ENCODE measurements at places on chromosomes 5 and 9.

DNA sequence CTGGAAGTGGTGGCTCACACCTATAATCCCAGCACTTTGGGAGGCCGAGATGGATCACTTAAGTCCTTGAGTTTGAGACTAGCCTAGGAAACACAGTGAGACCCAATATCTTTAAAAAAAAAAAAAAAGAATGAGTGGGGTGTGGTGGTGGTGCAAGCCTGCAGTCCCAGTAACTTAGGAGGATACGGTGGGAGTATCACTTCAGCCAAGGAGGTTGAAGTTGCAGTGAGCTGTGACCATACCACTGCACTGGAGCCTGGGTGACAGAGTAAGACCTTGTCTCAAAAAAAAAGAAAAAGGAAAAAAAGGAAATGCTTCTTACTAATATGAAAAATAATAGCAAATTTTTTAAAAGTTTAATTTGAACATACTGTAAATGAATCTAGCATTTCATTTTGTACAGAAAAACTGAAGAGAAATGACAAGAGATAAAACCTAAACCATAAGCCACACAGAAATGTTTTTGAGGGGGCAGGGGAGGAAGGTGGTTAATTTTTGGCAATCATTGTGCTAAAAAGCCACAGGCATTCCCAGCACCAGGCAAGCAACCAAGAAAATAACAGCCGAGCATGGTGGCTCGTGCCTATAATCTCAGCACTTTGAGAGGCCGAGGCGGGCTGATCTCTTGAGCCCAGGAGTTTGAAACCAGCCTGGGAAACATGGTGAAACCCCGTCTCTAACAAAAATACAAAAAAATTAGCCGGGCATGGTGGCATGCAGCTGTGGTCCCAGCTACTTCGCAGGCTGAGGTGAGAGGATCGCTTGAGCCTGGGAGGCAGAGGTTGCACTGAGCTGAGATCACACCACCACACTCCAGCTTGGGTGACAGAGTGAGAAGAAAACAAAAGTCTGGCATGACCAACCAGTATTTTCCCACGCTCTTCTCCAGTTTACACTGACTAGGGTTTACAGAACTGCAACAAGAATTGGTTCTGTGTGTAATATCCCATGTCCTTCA is 114.5 kb upstream of the NR5A1 start:
- no peak for DNase-seq

GRCh38 chr5:158451203-158451992 is 592.5 kb upstream of the CLINT1 start:
- DNase-seq: peak; percentile 13

- DNase-seq: no peak
These were observed 18.2 kb downstream of the S1PR3 start for GRCh38 chr9:89009546-89009840.

GRCh38 chr9:100346836-100347235 is 5.9 kb downstream of the TEX10 start:
- DNase-seq: no peak

DNA sequence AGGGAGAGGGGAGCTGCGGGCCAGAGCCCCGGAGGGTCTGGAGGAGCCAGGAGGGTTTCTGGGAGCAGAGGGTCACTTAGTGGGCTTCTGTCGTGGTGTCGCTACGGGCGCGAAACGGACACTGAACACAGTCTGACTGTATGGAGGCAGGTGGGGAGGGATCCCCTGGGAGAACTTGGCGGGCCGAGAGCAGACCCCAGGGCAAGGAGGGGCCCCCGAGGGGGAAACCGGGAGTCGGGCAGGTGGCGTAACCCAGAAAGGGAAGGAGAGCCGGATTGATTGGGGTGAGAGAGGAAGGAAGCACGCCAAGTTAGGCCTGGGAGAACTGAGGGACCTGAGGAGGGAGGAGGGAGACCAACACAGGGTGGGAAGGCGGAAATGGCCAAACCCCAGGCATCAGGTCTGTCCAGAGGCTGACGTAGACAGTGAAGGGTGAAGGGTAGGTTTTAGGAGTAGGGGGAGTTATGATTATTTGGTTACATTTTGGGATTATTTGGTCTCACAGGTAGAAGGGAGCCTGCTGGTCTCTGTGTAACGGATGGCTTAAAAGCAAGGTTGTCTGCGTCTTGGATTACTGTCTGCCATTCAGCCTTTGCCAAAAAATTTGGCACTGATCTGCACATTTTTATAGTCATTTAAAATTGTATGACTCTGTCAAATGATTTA is 3.3 kb upstream of the MSMP start:
- DNase-seq: peak; percentile 66

DNA sequence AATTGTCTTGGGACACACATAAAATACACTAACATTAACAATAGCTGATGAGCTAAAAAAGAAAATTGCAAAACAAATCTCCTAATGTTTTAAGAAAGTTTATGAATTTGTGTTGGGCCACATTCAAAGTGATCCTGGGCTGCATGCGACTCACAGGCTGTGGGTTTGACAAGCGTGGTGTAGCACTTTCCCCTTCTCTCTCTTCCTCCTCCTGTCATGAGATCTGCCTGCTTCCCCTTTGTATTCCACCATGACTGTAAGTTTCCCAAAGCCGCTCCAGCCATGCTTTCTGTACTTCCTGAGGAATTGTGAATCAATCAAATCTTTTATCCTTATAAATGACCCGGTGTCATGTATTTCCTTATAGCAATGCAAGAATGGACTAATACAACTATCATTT is 178.0 kb downstream of the TLR4 start:
- DNase-seq: no peak

DNA sequence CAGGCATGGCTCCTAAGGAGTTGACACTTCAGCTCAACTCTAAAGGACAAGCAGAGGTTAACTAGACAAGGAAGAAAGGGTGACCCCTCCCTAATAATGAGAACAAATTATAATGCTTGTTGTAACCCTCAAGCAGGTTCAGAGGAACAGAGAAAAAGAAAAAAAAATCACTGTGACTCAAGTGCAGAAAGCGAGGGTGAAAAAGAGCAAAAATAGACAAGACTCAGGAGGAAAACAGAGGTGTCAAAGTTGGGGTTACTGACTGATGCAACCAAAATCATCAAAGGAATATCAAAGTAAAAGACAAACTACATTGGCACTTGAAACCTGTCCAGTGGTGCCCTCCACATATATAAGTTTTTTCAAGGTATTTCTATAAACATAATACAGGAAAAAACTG is 28.4 kb downstream of the FBXW11 start:
- DNase-seq: no peak

GRCh38 chr5:76641514-76642120 is 18.4 kb upstream of the F2RL2 start:
- peak; percentile 61 for DNase-seq

- DNase-seq: no peak
These were observed 190.1 kb upstream of the TBC1D2 start for GRCh38 chr9:98445576-98445975.

DNA sequence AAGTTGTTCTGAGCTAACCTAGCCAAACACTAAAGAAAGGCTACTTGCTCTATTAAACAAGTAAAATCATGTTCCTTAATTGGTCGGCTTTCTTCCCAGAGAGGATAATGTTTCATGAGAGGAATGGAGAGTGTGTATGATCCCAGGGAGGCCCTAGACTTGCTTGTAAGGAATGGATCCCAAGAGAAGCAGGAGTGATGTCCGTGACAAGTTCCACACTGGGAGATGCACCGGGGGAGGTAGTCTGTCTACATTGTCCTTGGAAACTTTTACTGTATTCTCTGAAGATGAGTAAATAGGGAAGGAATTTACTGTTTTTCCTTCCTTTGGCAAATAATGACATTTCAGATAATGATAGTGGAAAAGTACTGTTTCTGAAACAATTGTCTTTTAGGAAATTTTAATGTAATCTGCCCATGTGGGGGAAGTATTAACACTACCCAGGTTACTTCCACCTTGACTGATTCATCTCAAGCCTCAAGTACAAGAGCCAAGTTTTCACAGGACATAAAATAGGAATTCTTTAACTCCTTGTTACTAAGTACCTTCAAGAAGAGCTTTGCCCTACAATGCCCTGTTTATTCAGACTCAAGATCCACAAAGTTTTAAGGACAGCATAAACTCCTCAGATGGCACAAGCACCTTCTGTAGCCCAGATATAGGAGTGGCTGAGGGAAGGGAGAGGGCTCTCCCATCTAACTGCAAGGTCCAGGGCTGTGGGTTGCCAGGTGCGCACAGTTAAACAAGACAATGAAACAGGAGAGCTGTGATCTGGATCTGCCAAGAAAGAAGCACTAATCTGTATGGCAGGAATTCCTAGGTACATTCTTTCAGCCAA is 152.1 kb downstream of the GNA14 start:
- DNase-seq: no peak

DNA sequence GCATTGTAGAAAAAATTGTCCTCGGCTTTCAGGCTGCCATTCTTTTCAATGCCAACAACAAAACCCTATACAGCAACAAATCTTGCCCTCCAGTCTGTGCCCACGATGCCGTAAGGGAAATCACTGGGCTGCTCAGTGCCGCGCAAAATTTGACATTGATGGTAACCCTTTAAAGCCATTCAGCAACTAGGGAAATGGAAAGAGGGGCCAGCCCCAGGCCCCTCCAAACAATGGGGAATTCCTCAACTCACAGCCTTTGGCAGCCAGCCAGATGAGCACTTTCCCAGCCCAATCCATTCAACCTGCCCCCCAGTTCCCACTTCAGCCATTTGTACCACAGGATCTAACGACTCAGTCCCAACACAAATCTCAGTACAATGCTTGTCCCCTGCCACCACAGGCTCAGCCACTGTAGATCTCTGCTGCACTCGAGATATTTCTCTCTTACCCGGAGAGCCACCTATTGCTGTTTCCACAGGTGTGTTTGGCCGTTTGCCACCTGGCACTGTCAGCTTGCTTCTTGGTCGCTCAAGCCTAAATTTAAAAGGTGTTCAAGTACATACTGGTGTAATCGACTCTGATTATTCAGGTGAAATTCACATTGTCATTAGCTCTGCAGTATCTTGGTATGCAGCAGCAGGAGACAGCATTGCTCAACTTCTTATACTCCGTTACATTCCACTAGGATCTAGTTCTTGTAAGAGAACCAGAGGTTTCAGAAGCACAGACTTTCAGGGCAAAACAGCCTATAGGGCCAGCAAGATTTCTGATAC is 103.3 kb downstream of the SYK start:
- DNase-seq: no peak
